Fibroblast of the aortic adventitia (primary cell): ENCODE measurements at places on chromosomes 13 and 19.
A peak's percentile ranks its signal among the peaks of the same experiment; 100 is the strongest.

DNA sequence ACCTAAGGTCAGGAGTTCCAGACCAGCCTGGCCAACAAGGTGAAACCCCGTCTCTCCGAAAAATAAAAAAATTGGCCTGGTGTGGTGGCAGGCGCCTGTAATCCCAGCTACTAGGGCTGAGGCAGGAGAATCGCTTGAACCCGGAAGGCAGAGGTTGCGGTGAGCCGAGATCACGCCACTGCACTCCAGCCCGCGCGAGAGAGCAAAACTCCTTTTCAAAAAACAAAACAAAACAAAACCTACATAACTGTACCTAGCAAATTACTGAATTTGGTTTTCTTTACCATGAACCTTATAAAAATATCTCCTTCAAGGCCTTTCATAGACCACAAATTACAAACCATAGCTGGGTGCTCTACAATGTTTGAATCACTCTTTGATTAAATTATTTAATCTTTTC, 760 bp downstream of the ZNF91 start:
- DNase-seq = peak; percentile 34

GRCh38 chr13:34172048-34172447, 354.1 kb downstream of the RFC3 start:
- DNase-seq = peak; percentile 23

DNA sequence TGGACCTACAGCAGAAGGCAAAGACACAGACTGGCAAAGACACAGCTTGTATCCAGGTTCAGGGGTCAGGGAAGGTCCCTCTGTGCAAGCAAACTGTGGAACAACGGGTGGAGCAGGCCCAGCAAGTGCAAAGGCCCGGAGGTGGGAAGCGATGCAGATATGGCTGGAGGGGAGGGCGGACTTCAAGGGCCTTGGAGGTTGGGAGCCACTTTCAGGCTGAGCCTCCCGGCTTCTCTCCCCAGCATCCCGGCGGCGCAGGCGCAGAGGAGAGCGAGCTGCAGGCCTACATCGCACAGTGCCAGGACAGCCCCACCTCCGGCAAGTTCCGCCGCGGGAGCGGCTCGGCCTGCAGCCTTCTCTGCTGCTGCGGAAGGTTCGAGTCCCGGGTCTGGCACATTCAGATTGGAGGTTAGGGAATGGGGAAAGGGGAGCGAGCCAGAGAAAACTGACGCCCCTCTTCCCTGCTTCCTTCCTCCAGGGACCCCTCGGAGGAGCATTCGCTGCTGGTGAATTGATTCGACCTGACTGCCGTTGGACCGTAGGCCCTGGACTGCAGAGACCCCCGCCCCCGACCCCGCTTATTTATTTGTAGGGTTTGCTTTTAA, 2.1 kb upstream of the PNPLA6 start:
- DNase-seq = peak; percentile 74

DNA sequence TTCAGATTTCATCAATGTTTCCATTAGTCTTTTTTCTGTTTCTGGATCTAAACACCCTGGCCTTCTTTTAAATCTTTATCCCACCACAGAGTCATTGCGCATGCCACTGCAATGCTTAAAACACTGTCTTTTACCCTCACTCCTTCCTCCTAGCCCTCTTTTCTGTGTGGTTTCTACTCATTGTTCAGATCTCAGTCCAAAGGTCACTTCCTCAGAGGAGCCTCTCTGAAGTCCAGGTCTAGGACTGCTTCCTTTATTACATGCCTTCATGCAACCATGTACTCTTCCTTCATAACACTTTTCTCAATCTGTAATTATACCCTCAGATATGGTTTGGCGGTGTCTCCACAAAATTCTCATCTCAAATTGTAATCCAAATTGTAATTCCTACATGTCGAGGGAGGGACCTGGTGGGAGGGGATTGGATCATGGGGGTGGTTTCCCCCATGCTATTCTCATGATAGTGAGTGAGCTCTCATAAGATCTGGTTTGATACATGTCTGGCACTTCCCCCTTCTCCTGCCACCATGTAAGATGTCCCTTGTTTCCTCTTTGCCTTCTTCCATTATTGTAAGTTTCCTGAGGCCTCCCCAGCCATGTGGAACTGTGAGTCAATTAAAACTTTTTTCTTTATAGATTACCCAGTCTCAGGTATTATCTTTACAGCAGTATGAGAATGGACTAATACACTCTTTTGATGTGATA, 808.9 kb downstream of the DIAPH3 start:
- DNase-seq = no peak

DNA sequence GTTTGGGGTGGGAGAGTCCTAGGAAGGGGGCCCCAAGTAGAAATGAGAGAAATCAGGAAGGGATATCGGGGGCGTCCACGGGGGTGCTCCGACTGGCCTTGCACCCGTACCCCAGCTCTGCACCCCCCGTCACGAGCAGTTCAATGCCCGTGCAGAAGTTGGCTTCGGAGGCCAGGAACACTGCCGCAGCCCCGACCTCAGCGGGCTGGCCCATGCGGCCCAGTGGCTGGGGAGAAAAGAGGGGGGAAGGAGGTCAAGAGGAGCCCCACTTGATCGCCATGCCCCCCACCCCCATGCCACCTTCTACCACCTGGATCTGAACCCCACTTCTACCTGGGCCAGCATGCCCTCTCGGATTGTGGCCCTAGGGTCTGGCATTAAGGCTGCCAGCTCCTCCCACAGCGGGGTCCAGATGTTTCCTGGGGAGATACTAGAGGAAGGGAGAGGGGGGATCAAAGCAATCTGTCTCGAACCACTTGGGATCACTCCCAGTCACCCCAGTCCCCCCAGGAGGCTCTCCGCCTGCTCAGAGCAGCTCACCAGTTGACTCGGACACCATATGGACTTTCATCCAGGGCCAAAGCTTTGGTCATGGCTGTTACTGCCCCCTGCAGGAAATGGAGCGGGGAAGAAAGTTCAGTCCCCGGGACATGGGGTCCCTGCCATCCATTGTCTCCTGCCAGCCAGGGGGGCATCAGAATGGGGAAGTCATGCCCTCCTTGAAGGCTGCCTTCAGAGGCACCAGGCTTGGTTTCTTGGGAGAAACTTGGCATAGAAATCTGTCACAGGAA, 2.5 kb upstream of the BCAT2 start:
- DNase-seq = no peak

DNA sequence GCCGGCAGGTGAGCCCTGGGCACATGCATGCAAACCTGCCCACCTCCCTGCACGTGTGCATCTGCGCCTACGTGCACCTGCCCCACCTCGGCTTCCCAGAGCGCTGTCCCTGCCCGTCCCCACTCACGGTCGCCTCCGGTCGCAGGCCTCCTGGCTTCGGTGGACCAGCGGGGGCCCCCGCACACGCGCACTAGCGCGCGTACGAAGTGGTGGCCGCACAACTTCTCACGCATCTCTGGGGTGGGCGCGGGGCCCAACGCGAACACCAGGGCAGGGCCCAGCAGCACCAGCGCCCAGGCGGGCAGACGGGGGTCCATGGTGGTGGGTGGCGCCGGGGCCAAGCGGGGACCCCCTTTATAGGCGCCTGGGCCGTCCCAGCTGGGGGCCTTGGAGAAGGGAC, at the start of gene INSL3:
Gene INSL3, minus strand, starts transcription at position 330 of the 400 bp plus-strand sequence. Its CDS starts 13 bp downstream, at position 317.
- DNase-seq = no peak

DNA sequence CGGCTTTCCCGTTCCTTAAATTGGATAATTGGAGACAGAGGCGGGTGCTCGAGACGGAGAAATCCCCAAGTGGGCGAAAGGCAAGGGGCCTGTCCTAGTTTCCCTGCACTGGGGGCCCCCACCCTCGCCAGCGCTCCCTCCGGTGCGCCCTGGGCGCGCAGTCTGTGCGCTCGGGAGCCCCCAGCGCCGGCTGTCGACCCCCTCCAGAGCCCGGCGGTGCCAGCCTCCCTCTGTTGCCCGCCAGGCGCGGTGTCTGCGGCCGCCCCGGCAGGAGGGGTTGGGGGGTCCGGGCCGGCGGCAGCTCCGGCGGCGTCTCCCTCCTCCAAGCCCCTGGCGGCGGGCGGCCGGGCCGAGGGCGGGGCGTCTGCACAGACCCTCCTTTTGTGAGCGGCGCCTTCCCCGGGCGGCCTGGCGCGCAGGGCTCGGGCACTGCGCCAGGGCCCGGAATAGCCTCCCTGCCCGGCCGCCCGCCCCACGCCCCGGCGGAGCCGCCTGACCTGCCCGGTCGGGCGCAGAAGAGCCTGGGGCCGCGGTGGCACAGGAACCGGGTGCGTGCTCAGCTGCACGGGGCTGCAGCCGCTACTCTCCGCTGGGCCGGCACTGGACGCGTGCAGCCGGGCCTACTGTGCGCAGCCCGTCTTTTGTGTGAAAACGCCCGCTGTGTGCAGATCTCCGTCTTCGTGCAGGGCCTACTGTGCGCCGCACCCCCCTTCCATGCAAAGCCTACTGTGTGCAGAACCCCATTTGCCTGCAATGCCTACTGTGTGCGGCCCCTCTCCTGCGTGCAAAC, 13.2 kb downstream of the GADD45B start:
- DNase-seq = no peak

DNA sequence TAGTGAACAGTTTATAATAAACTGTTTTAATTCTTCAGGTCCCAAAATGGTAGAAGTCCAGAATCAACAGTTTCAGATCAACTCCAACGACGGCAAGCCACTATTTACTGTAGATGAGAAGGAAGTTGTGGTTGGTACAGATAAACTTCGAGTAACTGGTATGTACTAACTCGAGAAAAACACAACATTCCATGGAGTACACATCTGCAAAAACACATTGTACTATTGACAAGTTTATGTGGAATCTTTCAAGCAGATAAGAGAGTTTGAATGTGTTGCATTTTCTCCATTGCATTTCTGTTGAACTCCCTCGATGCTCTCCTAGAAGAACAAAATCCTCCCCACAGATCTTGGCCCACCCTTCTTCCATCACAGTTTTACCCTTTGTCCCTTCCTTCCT, 98.5 kb downstream of the SGCG start:
- DNase-seq = no peak

DNA sequence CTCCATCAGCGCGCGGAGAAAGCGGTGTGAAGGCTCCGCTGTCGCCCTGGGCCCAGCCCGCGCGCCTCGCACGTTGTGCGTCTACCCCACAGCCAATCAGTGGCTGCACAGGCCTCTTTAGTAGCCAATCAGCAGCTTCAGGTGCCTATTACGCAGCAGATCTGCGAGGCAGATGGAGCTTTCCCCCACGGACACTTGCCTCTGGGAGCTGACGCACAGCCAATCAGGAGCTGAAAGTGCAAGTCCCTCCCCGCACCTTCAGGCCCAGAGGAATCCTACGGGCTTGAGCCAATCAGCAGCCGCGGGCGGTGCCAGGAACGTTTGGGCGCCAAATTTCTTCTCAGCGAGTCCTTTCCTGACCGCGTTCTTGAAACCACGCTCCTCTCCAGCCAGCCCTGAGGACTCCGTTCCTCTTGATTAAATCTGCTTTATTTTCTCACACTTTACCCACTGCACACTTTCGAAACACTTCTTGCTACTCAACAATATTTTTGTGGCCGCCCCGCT, 39.9 kb downstream of the SIGLEC7 start:
- DNase-seq = no peak

DNA sequence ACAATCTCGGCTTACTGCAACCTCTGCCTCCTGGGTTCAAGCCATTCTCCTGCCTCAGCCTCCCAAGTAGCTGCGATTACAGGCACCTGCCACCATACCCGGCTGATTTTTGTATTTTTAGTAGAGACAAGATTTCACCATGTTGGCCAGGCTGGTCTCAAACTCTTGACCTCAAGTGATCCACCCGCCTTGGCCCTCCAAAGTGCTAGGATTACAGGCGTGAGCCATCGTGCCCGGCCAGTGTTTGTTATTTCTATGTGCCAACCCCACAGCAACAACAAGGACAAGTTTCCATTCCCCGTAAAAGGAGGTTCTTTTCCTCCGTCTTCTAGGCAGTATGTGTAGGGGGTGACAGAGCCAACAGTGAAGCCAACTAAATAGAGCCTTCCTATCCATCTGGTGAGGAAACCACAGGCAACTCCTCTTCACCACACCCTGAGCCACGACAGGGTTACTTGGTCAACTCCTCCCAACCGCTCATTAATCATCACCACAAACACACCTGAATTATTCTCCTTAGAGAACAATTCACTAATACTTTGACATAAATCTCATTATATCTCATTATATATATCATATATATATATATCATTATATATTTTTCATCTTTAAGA, 25.5 kb downstream of the FOXO1 start:
- no peak for DNase-seq

DNA sequence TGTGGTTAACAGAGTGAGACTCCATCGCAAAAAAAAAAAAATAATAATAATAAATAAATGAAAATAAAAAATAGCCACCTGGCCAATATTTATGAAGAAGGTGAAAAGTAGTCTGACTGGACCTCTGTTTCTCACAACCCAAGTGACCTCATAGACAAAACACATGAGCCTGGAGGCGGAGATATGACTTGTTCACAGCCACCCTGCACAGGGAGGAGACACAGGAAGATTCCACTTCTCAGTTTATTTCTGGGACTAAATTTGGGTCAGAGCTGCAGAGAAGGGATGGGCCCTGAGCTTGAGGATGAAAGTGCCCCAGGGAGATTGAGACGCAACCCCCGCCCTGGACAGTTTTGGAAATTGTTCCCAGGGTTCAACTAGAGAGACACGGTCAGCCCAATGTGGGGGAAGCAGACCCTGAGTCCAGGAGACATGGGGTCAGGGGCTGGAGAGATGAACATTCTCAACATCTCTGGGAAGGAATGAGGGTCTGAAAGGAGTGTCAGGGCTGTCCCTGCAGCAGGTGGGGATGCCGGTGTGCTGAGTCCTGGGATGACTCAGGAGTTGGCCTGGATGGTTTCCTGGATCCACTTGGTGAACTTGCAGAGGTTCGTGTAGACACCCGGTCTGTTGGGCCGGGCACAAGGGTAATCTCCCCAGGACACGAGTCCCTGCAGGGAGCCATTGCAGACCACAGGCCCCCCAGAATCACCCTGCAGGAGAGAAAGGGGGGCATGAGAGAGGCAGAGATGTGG, 9.6 kb downstream of the KLK5 start:
- no peak for DNase-seq

GRCh38 chr19:1025960-1026782, at the start of gene CNN2:
Gene CNN2 (plus strand): TSS chr19:1026608. CDS start chr19:1026662, 54 bp downstream.
- DNase-seq = peak; percentile 64

GRCh38 chr13:70829748-70830147, 721.5 kb upstream of the KLHL1 start:
- DNase-seq = no peak

DNA sequence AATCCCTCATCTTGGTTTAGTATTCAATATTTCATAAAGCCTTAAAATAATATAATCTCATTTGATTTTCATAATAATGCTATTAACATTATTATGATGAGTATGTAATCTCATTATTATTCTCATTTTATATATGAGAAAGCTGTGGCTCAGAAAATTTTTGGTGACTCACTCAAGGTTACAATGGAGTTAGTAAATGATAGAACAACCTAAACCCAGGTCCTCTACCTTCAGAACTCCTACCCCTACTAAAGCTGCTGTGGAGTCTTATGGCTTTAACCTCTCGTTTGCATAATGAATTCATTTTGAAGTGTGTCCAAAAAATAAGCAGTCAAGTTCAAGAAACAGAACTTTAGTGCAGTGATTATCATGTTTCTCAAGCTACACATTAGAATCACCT, 226.3 kb downstream of the TBC1D4 start:
- no peak for DNase-seq

- DNase-seq = no peak
These were observed 9.5 kb downstream of the NECTIN2 start for GRCh38 chr19:44855606-44856005.

DNA sequence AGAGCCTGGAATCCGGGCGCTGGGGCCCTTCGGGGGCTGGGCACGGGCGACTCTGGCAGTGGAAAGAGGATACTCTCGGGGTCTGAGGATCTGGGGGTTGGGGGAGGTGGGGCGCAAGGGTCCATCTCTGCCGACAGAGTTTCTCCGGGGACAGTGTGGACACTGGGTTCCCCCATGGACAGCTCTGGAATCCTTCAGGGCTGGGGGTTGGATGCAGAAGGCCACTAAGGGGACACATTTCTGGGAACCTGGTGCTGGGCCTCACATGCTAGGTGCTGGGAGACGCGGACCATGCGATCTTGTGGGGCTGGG, 2.3 kb downstream of the TGFBR3L start:
- no peak for DNase-seq
